ENCODE measurements at places on chromosomes 6 and 20.

DNA sequence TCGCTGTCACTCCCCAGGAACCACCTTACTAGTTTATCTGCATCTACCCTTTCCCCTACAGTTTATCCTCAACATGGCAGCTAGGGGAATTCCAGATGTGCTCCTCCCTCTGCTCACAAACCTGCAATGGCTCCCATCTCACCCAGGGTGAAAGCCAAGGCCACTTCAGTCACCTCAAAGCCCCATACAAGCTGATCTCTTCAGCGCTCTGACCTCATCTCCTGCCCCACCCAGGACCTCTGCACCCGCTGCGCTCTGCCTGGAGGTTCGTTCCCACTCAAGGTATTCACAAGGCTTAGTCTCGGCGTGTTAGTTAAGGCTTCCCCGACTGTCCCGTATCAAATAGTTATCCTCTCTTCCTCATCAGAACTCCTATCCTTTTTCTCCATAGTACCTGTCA lies 28.6 kb upstream of the SPDEF start:
- DNase-seq = no peak

DNA sequence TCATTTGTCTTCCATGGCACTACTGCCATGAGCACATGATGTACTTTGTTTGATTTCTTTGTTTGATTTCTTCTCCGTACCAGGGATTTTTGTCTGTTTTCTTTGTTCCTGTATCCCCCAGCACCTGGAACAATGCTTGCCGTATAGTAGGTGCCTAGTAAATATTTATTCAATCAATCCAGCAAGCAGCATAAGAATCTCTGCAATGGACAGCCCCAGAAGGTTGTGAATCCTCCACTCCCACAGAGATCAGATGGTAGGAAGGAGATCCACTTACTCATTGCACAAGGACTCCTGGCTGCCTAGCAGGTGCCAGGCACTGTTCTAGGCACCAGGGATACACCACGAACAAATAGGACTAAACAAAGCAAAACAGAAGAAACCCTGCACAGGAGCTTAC lies 6.7 kb upstream of the SYNJ2 start:
- no peak for DNase-seq

DNA sequence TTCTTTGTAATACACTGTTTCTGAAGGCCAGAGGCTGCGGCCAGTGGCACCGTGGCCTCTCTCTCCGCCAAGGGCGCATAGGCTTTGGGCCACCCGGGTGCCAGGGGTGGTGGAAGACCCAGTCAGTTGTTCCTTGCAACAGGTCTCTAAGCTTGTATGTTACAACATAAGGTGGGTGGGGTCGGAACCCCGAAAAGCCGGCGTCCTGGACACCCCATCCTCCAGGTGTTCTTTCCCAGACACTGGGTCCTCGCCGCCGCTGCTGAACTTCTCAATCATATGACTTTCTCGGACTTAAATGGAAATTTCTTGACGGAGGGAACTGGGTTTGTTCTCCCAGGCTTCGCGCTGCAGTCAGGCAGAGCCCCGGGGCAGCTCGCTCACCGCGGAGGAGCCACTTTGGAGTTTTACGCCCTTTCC lies 983 bp upstream of the KCNQ5 start:
- peak; percentile 8 for DNase-seq

GRCh38 chr20:39607141-39607540 lies 645.0 kb downstream of the DHX35 start:
- no peak for DNase-seq

- DNase-seq = no peak
Measured at GRCh38 chr6:150528648-150529285, 70.9 kb upstream of the PLEKHG1 start.

GRCh38 chr20:16544949-16545348 lies 28.3 kb downstream of the KIF16B start:
- DNase-seq = no peak

- no peak for DNase-seq
Measured at GRCh38 chr6:53869964-53870363, 75.2 kb downstream of the LRRC1 start.

GRCh38 chr6:46688117-46688965 lies 656 bp downstream of the TDRD6 start:
- DNase-seq = no peak

All from CD4-positive, alpha-beta T cell treated with Interleukin-4 for 1 hour (primary cell).